ENCODE measurements at places on chromosomes 5 and 9.

- DNase-seq, result peak; percentile 58
Measured at GRCh38 chr5:2797981-2798380, 46.5 kb upstream of the IRX2 start.

DNA sequence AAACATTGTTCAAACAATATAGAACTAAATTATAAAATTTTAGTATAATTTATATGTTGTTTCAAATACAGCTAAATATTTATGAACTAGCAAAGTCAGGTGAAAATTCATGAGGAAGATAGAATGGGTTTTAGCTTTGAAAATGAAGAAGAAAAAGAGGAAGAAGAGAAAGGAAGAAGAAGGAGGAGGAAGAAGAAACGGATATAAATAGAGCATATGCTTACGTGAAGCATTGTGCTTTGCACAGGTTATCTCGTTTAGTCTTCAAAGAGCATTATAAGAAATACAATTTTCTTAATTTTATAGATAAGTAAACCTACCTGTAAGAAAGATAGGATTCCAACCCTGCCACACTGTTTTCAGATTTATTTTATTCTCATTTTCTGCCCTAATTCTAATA, 620.6 kb upstream of the DAB2 start:
- DNase-seq, result no peak

DNA sequence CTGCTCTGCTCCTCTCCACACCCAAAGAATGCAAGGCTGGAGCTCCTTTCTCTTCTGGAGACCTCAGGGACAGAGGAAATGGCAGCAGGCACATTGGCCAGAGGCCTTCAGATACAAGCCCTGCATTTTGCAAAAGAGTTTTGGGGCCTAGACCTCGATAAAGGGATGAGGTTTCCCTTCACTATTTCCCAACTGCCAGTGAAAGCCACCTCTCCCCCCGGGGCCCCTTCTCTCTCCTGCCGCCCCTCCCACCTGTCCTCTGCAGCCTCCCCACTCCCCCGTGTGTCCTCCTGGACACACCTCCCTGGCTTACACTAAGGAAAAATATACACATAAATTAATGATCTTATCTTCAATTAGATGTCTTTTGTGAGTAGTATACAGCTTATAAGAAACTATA, 21.3 kb upstream of the LMNB1 start:
- no peak for DNase-seq

DNA sequence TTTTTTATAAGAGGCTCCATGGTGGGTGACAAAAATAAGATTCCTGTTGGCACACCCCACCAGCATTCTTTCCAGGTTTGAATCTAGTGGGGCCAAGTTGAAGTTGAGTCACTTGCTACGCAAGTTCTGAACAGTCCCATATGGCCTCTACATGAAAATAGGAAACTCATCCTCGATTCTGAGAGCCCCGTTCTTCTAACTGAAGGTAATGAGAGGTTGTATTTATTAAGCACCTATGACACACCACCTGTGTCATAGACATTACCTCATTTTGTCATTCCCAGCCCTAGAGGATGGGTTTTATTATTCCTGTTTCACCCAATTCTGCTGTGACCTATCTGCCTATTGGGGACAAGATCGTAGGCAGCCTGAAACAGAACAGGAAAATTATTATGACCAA, 131.7 kb downstream of the ACTL7B start:
- DNase-seq, result no peak

GRCh38 chr9:95115104-95115503, 202.4 kb downstream of the FANCC start:
- no peak for DNase-seq

DNA sequence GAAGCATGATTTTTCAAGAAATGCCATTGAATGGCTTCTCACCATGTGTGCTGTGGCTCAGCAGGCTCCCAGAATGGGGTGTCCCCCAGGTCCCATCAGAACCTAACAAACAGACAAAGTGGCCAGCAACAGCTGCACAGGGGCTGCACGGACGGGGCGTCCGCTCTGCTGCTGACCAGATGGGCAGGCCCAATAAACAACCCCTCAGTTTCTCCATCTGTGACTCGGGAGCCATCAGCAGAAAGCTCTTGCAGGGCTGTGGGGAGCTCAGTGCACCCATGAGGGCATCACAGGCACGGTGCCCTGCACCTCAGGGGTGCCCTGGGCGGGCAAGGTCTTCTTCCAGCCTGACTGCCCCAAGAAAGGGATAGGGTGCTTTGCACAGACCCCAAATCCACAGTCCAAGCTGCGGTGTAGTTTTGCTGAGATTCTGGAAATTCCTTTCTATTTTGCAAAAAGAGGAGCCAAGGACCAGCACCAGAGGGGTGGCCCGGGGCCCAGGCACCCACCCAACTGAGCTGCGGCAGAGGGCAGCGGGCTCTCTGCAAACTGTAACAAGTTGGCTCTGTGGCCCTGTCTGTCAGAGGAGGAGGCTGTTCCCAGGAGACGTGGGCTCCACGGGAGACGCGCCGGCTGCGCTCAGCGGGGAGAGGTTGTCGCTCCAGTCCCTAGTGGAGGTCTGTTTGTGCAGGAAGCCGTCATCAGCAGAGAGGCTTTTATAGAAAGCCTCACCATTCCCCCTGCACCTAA, 138.7 kb upstream of the PPP1R26 start:
- DNase-seq, result no peak

GRCh38 chr9:105067895-105068580, 140.1 kb upstream of the ABCA1 start:
- DNase-seq, result peak; percentile 76

GRCh38 chr9:127053057-127053821, 69.2 kb downstream of the ANGPTL2 start:
- no peak for DNase-seq

DNA sequence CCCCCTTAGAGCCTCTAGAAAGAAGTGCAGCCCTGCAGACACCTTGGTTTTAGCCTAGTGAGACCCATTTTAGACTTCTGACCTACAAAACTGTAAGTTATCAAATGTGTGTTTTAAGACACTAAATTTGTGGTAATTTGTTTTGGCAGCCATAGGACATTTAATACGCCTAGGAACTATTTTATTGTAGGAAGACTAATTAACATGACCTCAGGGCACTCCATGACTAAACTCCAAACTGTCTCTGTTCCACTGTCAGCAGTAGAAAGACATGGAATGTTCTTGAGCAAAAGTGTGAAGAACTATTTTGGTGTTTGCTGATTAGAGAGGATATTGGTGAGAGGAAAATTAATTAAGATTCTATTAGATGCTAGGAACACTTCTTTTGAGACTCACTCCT, 4.1 kb upstream of the APC start:
- peak; percentile 8 for DNase-seq

DNA sequence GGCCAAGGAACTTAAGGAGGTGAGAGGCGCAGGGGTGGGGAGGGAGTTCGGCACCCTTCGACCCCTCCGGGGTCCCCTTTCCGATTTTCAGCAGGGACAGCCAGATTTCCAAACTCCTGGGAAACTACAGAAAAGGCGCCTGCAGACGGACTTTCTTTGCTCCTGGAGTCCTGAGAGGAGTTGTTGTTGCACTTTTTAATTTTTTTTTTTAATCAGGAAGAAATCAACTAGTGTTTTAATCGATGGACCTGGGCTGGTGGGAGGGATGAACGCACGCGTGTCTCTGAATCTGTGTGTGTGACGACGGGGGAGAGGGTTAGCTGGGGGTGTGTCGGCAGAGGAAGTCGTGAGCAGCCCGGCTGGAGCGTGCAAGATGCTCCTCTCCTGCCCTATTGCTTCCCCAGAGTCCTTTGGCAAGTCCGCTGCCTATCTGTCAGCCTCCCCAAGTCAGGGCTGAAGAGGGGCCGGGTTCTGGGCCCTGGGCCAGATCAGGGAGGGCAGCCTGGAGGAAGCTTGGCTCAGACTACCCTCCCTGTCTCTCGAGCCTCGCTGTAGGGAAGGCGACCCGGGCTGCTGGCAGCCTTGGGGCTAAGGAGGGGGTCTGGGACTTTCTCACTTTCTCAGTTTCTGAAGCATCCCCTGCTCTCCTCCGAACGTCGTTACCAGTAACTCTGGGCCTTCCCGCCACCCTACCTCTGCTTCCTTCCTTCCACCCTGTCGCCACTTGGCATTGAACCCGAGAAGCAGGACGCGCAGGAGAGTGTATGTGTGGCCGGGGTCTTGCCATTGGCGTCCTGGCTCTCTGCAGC, 731 bp downstream of the PRR16 start:
- peak; percentile 46 for DNase-seq

- peak; percentile 21 for DNase-seq
Measured at GRCh38 chr5:168086104-168086610, 205.3 kb upstream of the WWC1 start.

DNA sequence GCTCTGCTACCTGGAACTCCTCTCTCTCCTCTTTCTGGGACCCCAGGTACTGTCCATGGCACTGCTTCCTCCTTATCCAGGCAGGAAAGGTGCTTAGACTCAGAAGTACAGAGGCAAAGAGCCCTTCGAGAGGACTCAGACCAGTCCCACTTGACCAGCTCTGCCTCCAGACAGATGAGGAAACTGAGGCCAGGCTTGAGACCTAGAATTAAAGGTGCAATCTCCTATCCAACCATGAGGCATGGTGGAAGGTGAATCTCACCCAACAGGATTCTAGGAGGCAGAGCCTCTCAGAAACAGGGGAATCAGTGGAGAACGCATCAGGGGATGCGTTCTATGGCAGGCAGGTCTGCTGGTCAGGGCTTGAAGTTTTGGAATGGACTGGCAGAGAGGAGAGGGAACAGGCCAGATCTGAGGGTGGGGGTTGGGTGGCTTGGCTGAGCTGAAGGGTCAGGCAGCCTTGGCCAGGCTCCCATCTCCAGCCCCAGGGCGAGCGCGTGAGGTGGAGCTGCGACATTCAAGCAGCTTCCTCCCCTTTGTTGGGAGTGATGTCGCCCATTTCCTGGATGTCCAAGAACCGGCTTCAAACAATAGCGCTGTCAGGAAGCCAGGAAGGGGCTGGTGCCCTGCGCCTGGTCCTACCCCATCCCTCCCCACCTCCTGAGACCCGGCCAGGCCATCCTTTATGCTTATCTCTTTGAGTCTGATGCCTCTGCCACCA, 26.2 kb downstream of the NDUFA8 start:
- DNase-seq, result no peak

- no peak for DNase-seq
Measured at GRCh38 chr5:100889165-100889743, 13.8 kb downstream of the ST8SIA4 start.

DNA sequence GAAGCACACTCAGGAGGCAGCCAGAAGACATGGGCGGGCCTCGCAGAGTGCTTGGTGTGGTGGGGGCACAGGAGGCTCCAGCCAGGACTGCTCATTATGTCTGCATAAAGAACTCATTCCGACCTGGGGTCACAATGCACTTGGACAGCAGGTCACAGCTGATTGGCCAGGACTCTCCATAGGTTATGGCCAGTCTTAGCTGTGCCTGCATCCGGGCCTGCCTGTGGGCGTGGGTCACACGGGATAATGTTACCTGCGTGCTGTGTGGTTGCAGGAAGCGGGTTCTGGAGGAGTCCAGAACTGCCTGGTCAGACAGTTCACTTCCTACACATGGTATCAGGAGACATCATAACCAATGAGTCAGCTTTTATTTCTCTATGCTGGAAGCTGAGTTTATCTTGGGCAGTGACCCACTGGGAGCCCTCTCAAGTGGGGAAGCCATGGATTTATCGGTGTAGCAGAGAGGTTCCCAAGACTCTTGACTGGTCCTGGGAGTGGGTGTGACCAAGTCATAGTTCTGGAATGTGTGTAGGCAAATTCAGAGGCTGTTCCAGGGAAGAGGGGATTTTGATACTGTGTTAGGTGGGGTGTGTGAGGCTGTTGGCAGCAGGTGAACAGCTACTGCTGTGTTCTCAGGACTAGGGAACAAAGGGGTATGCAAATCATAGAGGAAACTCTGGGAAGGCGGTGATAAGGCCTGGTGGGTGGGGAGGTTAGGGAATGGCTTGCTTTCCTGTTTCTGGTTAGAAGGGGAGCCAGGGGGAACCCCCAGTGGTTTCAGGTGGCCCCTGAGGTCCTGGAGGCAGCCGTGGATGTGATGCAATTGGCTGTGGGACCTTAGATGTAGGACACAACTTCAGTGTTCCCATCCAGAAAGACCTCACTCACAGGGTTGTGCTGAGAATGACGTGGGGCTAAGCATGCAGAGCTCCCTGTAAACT, 51.3 kb downstream of the ARHGEF37 start:
- peak; percentile 98 for DNase-seq

GRCh38 chr5:118193194-118193905, 795.0 kb downstream of the DTWD2 start:
- no peak for DNase-seq

DNA sequence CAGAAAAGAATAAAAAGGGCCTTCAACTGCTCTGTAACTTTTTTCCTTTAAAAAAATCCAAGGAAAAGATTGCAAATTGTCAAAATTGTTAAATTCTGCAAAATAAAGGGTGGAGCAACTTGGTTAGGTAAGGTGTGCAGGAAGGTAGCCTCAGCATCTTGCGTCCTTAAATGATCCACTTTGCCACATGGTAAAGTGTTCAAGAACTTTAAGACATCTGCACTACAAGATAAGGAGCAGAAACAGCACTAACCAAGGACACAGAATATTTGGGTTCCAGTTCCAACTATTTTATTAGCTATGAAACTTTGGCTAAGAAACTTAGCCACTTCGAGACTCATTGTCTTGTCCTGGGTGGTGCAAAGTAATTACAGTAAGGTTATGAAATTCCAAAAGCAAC, 53.7 kb downstream of the ANKRD55 start:
- no peak for DNase-seq
